Activated effector memory CD4-positive, alpha-beta T cell treated with Interleukin-2 at 50 U/mL for 16 hours (primary cell): ENCODE measurements at places on chromosomes 6 and 20.

DNA sequence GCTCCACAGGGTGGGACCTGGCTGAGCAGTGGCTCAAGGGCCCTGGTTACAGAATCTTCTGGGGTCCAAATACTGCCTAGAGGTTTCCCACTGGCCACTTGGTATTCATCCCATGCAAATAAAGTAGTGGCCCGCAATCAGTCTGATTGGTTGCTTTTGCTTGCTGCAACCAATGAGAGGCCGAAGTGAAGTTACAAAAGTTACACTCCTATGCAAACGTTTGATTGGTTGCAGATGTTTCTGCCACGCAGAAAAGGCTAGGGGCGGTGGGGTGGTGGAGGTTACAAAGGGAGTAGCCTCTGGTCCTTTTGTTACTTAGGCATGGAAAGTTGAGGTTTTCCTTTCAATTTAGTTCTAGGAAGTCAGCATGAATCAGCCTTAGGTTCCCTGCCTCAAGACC lies 3.6 kb upstream of the NHLRC1 start:
- DNase-seq: no peak

GRCh38 chr20:63942250-63942951 lies 13.8 kb downstream of the UCKL1 start:
- peak; percentile 39 for DNase-seq

DNA sequence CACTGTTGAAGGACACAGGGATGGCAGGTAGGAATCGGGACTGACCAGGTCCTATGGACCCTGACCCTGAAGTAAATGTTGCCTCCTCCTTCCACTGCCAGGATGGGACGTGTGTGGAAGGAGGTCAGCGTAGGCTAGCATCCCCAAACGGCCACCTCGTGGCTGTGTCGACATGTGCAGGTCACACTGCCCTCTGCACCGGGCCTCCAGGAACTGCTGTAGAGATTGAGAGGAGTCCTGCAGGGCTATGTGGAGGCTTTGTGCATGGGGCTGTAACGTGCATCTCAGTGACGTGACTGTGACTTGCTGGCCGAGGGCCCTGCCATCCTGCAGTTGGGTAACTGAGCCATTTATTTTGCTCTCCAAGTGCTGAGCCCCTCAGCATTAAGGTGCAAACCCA lies 149.5 kb downstream of the PHACTR3 start:
- no peak for DNase-seq

GRCh38 chr6:70103798-70104197 lies 199.1 kb downstream of the COL9A1 start:
- no peak for DNase-seq

- DNase-seq: no peak
Measured at GRCh38 chr6:166569206-166569605, 17.3 kb downstream of the RAMACL start.

- no peak for DNase-seq
Measured at GRCh38 chr6:37460805-37461204, 27.8 kb downstream of the CMTR1 start.

GRCh38 chr6:119273272-119274196 lies 76.0 kb downstream of the MAN1A1 start:
- no peak for DNase-seq

DNA sequence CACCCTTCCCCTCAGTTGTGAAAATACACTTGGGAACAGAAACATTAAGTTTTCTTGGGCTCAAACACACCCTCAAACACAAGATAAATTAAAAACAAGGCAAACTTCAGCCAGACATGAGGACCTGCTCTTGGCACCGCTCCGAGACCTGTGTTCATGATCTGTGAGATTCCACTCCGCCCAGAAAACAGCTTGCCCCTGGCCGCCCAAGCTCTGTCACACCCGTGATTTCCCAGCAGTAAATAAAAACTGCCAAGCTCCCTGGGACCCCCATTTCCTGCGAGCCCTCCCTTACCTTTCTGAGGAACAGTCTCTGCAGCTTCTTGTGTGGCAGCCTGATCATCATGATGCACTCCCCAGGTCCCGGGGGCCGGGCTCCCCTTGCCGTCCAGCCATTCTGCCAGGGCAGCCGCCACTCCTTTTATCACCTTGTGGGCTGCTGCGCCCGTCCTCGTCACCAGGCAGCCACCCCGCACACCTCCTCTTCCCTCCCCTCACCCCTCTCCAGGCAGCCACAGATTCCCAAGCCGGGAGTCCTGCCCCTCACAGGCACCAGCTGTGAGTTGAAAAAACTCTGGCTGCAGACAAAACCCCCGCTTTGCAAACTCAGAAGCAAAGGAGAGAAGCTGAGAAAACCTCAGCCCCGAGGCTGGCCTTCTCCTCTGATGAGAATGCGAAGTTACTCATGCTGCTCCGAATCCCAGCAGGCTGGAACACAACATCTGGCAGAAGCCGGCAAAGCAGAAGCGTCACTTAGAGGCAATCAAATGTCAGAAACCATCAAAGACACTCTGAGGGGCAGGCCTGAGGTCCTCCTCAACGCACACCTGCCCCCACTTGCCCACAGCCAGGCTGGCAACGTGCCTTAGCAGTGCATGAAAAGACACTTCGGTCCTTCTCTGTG lies 130.4 kb upstream of the RPS6KA2 start:
- no peak for DNase-seq

- no peak for DNase-seq
Measured at GRCh38 chr6:105786890-105787655, 299.1 kb upstream of the PRDM1 start.

GRCh38 chr20:9930142-9930541 lies 91.3 kb upstream of the PAK5 start:
- no peak for DNase-seq

- no peak for DNase-seq
Measured at GRCh38 chr6:87431263-87431662, 23.5 kb downstream of the CFAP206 start.

- no peak for DNase-seq
Measured at GRCh38 chr20:56451056-56451765, 17.2 kb upstream of the RTF2 start.

DNA sequence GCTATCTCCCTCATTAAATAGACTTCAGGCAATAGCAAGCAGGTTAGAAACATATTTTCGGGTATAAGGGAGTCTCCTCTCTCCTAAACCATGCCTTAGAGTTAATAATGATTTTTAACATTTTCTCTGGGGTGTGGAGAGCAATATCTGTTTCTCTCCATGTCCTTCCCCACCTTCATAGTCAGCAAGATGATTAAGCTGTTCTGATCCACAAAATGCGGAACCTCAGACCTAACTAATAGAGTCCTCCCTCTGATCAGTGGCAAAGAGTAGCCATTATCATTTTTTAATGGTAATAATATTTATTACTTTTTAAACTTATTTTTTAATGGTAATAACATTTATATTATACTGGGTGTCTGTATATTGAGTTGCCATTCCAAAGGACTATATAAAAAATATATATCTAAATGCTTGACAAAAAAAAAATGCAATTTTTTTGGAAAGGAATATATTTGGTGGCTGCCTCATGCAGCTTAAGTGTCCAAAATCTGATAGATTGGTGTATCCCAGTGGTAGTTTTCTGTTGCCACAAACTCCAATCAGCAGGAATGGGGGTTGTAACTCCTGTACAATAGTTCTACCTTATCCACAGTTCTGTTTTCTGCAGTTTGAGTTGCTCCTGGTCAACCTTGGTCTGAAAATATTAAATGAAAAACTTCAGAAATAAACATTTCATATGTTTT lies 14.0 kb upstream of the BTN3A2 start:
- no peak for DNase-seq

GRCh38 chr20:44221368-44221954 lies 10.9 kb upstream of the OSER1 start:
- DNase-seq: no peak

DNA sequence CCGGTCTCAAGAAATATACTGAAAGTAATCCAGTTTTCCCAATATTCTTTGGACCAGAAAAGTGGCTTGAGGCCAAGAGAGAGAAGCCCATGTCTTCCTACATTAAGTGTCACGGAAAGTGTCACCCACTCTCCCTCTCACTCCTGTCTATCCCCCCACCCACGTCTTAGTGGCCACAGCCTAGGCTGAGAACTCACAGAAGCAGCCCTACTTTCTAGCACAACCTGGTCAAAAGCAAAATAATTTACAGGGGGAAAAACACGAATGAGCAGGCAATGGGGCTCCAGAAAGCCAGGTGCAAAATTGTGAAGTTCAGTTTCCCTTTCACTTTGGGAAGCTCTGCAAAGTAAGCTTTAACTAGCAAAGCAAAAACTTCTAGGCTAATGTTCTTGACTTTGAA lies 118.0 kb downstream of the OPRM1 start:
- no peak for DNase-seq

DNA sequence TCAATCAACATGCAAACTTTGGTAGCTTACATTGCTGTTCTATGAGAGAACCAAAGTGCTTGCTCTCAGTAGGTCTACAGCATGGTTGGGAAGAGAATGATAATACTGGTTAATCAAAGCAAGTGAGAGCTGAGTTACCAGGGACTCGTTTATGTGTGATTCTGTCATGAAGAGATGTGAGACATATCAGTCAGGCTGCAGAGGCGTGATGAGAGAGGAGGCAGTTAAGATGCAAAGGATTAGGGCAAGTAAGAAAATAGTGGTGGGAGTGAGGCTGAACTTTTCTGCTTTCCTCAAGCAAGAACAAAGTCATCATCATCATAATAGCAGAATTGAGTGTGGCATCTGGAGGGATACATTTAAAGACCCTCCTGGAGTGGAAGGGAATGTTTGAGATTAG lies 86.5 kb downstream of the RPS12 start:
- no peak for DNase-seq

DNA sequence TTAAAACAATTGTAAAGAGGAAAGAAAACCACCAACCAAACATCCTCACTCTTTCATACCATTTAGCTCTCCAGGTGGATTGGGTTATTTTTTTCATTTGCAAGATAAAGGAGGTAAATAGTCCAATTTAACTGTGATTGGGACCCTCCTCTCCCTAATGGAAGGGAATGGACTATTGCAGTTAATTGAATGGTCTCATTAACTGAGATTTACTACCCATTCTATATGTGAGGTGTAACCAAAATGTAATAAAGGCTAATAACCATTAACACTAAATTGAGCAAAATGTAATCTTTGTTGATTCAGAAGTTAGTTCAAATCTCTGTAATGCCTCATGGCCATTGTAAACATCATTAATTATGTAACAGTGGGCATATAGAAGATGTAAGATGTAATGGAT lies 105.0 kb downstream of the KLHL32 start:
- DNase-seq: no peak

DNA sequence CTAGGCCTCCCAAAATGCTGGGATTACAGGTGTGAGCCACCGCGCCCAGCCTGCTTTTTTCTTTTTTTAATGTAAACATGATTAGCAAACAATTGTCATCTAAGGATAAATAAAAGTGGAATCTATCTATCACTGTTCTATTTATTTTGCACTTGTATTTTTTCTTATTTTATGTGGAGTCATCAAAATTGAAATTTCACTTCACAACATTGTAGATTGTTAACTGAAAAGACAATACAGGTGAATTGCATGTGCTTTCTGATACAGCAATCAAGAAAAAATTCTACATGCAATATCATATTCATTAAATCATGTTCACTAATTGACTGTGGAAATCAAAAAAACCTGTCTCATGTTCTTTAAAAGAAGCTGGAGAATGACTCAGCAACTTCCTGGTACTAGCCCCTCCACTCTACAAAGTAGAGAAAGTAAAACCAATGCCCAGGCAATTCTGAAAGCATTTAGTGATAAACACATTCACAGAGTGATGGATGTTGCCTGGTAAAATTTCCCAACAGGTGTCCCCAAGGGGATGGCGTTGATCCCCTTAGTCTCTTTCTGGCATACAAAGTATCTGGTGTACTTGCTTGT lies 10.7 kb upstream of the RFX6 start:
- no peak for DNase-seq

- DNase-seq: no peak
Measured at GRCh38 chr6:21900730-21901129, 307.2 kb downstream of the SOX4 start.

DNA sequence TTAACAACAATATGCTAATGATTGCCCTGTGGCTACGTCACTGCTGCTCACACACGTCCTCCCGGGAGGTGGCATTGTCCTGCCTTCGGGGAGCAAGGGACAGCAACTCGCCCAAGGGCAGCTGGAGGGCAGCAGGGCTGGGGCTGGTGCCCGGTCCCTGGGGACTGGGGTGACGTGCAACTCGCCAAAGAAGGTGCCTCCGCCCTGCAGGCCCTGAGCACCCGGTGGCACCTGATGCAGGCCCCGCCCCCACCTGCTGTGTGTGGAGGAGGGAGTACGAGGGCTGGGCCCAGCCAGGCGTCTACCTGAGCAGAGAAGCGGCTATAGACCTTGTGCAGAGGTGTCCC lies 64.8 kb upstream of the SLCO4A1 start:
- no peak for DNase-seq

- no peak for DNase-seq
Measured at GRCh38 chr20:20548527-20549266, 163.7 kb downstream of the RALGAPA2 start.

- DNase-seq: no peak
Measured at GRCh38 chr6:43683708-43684455, 3.7 kb downstream of the MRPS18A start.

DNA sequence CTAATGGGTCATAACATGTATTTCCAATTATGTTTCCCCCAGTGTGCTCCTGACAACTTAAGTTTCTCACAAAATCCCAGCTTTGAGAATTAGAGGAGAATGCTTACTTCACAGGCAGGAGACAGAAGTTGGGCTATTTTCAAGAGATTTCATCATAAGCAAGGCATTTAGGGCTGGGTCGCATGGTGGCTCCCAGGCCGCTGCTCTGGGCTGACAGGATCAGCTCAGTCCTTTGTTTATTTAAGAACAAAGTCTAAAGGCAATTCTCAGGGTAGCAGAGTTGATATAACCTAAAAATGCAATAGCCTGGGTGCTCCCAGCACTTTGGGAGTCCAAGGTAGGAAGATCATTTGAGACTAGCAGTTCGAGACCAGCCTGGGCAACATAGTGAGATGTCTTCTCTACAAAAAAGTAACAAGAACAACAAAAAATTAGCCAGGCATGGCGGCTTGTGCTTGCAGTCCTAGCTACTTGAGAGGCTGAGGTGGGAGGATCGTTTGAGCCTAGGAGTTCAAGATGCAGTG lies 10.9 kb downstream of the FOXQ1 start:
- DNase-seq: no peak

GRCh38 chr6:19979059-19979458 lies 141.9 kb downstream of the ID4 start:
- DNase-seq: no peak

GRCh38 chr6:14020551-14020950 lies 95.8 kb downstream of the RNF182 start:
- DNase-seq: no peak

DNA sequence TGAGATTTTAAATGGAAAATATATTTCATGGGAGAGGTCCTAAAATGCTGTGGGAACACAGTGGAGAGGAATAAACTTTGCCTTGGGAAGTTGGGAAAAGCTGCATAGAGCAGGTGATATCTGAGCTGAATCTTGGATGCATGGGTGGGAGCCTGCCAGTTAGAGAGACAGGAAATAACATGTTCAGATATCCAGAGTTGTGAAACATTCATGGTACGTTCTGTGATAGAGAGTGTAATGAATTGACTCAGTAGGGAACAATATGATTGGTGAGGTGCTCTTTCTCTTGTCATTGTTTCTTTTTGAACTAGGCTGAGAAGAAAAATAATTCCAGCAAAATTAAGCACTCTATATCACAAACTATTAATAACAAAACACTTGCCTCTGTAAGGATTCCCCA lies 72.8 kb downstream of the RPS12 start:
- no peak for DNase-seq
